ENCODE measurements at places on chromosomes 6 and 20.
A peak's percentile ranks its signal among the peaks of the same experiment; 100 is the strongest.

DNA sequence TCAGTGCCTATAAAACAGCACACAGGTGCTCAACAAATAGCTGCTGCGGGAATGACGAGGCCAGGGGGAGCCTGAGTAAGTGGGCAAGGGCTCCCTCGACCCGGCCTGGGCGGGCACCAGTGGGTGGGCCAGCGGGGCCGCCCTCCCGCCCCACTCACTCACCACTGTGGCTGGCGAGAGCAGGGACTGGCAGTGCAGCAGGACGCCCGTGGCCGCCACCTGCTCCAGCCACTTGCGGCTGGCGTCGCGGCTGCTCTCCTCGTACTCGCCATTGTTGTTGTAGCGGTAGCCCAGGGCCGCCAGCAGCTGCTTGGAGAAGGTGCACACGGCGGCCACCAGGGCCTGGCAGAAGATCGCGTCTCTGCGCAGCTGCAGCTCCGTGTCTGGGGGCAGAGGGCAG is 191.5 kb downstream of the PREX1 start:
- no peaks in the 10 kb centered on the region for H3K27me3 ChIP-seq
- H3K36me3 ChIP-seq, result no peaks in the 10 kb centered on the region
- no peak overlapping the region for H3K4me3 ChIP-seq
- peaks cover 20% of the 10 kb centered on the region for H3K4me1 ChIP-seq
- peak; percentile 31 for DNase-seq

DNA sequence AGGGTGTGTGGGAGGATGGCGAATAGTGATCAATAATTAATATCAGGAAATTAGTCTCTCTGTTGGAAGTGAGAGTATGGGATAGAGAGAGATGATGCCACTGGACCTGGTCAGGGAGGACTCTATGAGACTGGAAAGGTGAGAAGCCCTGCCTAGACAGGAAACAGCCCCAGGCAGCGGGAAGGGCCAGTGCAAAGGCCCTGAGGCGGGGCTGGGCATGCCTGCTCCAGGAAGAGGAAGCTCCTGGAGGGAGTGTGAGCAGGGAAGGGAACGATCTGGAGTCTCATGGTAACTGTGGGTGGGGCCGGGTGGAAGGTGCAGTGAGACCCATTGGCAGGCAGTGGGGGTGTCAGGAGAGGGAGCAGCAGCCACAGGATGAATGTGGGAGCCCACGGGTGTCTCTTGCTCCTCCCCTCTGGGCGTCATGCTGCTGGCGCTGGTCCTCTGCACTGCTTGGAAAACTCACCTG is 1.8 kb upstream of the CST3 start:
- DNase-seq, result no peak
- no peak overlapping the region for H3K27ac ChIP-seq
- H3K27me3 ChIP-seq, result no peaks in the 10 kb centered on the region
- no peak overlapping the region for H3K4me3 ChIP-seq
- no peaks in the 10 kb centered on the region for H3K36me3 ChIP-seq

DNA sequence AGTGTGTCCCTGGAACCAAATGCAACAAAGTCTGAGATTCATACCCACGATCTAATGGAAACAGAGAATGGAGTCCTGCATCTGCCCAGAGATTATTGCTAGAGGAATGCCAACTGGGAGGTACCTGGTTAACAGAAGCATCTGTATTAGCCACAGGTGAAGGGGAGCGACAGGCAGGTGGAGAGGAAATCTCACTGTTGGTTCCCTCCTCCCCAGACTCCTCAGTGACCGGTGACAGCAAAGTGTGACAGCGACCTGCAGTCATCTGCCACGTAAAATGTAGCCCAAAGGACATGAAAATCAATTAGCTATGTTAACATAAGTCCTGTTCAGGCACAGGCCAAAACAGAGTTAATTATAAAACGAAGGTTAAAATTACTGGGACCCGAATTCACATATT is 336.6 kb downstream of the SYNE1 start:
- no peak for DNase-seq
- H3K27me3 ChIP-seq, result no peaks in the 10 kb centered on the region
- peaks cover 44% of the 10 kb centered on the region for H3K36me3 ChIP-seq
- H3K4me3 ChIP-seq, result peak overlapping the region; percentile 6
- H3K27ac ChIP-seq, result no peak overlapping the region
- H3K4me1 ChIP-seq, result peaks cover 3% of the 10 kb centered on the region

DNA sequence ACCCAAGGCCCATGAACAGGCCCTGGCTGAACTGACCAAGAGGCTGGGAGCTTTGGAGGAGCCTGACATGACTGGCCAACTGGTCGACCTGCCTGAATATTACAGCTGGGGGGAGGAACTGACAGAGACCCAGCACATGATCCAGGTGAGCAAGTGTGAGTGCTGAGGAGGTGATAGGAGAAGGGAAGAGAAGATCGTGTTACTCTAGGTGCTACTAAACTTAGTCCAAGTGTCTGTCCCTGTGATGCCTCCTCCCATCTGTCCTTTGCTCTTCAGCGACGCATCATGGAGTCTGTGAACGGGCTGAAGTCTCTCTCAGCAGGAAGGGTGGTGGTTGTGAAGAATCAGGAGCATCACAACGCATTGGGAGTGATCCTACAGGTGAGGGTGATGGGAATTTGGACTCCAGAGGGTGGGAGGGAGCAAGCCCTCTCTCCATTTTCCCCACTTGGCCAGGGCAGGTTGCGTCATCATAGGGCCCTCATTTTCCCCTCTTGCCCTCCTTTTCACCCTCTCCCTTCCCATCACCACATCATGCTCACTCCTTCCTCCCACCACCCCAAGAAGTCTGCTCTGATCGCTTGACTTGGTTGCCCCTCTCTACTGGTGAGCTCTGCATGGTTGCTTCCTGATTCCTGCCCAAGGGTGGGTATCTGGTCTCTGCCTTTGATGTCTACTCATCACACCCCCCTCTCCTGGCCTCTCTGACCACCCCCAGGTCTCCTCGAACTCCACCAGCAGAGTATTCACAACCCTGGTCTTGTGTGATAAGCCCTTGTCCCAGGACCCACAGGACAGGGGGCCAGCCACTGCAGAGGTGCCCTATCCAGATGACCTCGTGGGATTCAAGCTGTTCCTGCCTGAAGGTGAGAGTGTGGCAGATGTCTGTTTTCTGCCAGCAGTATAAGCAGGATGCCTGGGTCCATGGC is 4.7 kb downstream of the DXO start:
- H3K36me3 ChIP-seq, result peaks cover 25% of the 10 kb centered on the region
- no peaks in the 10 kb centered on the region for H3K27me3 ChIP-seq
- H3K27ac ChIP-seq, result no peak overlapping the region
- H3K4me3 ChIP-seq, result no peak overlapping the region

DNA sequence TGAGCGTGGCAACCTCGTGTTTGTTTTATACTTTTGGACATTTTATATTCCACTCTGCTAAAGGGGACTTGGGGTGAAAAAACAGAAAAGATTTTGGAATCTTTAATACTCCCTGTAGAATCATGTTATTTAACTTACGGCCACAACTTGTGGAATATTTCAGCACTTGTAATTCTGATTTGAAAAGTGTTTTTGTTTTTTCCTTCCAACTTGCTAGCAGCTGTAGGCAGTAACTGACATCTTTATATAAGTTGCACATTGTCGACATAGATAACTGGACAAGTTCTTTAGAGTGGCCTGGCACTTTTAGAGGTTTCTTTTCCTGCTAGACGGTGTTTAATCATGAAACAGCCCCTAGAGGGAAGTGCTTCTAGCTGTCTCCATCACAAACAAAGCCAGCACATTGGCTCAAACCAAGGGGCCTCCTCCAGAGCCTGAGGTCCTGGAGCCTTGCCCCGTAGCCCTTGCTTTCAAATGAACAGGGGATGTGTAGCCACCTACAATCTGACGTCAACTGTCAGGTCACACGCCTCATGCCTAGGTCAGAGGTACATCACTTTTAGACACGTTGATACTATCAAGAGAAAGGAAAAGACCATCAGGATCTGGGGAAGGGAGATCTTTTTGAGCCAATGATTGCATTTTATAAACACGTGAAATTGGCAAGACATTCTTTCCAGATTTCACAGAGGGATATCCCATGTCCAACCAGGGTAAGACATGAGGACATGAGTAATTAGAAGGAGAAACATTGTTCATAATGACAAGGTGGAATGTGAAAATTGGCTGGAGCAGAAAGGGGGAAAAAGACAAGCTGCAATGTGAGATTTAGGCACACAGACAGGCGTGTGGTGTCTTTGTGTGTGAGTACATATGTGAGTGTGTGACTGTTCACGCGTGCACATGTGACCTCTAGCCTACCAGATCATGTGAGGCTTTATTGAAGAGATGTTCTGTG is 92.1 kb downstream of the TXNDC5 start:
- H3K27me3 ChIP-seq, result peaks cover 7% of the 10 kb centered on the region
- no peaks in the 10 kb centered on the region for H3K36me3 ChIP-seq
- DNase-seq, result no peak

DNA sequence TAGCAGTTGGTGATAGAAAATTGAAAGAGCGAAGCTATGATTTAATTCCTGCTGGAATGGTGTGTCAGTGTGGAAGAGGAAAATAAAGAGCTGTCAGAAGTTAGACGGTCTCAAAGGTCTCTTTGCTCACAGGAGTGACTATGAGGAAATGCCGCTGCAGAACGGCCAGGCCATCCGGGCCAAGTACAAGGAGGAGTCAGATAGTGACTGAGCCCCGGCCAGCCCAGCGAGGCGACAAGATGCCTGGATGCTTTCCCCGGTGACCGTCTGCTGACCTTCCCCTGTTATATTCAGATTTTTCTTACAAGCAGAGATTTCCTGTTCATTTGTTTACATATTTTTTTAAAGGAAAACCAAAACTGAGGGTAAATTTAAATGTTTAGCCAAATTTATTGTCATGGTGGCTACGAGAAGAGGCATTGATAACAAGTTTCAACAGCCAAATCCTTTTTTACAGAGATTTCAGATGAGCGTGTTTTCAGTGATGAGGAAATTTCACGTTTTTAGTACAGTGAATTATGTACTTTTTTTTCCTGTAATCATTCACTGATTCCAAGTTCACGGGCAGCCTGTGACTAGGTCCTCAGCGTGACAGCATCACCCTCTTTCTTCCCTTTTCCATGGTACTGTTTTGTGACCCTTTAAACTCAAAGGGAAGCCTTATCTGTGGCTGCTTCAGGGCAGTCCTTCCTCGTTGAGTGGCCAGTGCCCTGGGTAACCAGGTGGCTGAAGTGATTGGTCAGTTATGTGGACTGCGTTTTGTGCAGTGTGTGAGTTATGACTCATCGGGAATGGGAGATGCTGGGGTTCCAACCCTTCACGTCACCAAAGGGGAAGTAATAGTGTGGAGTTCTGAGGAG is 12.6 kb downstream of the DYNLT1 start:
- no peak for DNase-seq
- peaks cover 36% of the 10 kb centered on the region for H3K36me3 ChIP-seq
- no peak overlapping the region for H3K4me3 ChIP-seq
- H3K27ac ChIP-seq, result peak overlapping the region; percentile 79
- peaks cover 21% of the 10 kb centered on the region for H3K4me1 ChIP-seq

- no peaks in the 10 kb centered on the region for H3K27me3 ChIP-seq
- no peaks in the 10 kb centered on the region for H3K36me3 ChIP-seq
- H3K4me1 ChIP-seq, result no peaks in the 10 kb centered on the region
- no peak overlapping the region for H3K27ac ChIP-seq
- DNase-seq, result no peak
Measured at GRCh38 chr20:9195031-9195430, 126.1 kb downstream of the PLCB4 start.

GRCh38 chr20:48398506-48399449 is 429.0 kb downstream of the PREX1 start:
- no peak overlapping the region for H3K27ac ChIP-seq
- H3K27me3 ChIP-seq, result no peaks in the 10 kb centered on the region
- no peaks in the 10 kb centered on the region for H3K36me3 ChIP-seq
- no peaks in the 10 kb centered on the region for H3K4me1 ChIP-seq
- H3K4me3 ChIP-seq, result no peak overlapping the region
- no peak for DNase-seq

DNA sequence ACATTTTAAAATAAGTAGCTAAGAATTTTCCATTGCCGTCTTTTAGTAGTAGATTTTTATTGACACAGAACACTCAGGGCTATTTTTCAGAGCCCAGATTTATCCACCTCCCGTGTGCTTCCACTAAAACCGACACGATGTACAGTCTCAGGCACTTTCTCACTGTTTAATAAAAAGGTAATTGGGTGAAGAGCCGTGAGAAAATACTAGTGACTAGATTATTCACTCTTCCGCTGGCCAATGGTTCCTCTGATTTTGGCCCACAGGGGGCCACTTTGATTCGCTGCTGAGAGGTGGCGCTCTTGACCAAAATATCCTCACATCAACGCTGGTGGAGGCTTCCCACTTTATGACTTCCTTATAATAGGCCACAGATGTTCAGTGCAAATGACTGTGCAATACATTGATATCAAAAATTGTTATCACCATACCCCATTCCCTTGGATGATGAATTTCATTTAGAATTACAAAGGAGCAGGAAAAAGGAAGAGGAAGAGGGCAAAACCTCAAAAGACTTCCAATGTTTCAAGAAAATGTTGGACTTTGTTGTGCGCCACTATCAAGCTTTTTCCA is 12.3 kb upstream of the HDDC2 start:
- H3K36me3 ChIP-seq, result no peaks in the 10 kb centered on the region
- no peak overlapping the region for H3K4me3 ChIP-seq
- H3K4me1 ChIP-seq, result peaks cover 2% of the 10 kb centered on the region
- peaks cover 20% of the 10 kb centered on the region for H3K27me3 ChIP-seq
- no peak overlapping the region for H3K27ac ChIP-seq

DNA sequence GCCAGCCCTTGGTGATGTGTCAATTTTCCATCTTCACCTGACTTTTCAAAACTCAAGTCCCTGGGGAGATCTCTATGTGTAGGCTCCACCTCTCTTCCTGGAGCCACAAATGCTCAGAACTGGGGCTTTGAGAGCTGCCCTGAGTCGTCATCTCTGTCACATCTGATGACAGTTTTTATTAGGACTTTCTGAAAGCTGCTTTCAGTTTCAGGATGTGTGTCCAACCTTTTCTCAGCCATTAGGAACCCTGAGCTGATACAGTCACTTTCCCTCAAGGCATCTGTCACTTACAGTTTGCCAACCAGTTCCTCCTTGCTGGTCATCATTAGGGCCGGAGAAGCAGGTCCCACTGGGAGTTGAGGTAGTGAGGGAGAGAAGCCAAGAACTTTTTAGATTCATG is 365.9 kb upstream of the CHD6 start:
- H3K27me3 ChIP-seq, result no peaks in the 10 kb centered on the region
- H3K4me3 ChIP-seq, result no peak overlapping the region
- no peaks in the 10 kb centered on the region for H3K36me3 ChIP-seq
- DNase-seq, result no peak

DNA sequence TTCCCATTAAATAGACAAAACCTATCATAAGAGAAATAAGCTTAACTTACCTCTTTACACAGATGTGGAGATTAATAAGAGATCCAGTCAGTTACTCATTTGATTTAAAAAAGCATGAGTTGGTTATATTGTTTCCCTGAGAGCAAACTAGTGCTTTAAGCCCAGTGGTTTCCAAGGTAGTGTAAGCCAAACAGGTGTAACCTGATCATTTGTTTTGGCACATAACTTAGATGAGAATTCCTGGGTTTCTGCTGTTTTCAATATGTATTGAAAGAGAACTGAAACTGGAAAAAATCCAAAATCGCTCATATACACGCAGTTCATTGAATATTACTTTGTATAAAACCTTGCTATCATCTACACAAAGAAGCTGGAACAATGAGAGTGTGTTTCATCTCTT is 30.5 kb upstream of the SMIM8 start:
- no peak for DNase-seq
- no peak overlapping the region for H3K4me3 ChIP-seq
- no peaks in the 10 kb centered on the region for H3K4me1 ChIP-seq
- H3K36me3 ChIP-seq, result no peaks in the 10 kb centered on the region

GRCh38 chr6:100923481-100924165 is 42.5 kb upstream of the ASCC3 start:
- H3K27ac ChIP-seq, result no peak overlapping the region
- DNase-seq, result no peak
- no peak overlapping the region for H3K4me3 ChIP-seq
- H3K4me1 ChIP-seq, result no peaks in the 10 kb centered on the region
- no peaks in the 10 kb centered on the region for H3K36me3 ChIP-seq

- no peaks in the 10 kb centered on the region for H3K36me3 ChIP-seq
- H3K27ac ChIP-seq, result no peak overlapping the region
- no peaks in the 10 kb centered on the region for H3K27me3 ChIP-seq
- H3K4me3 ChIP-seq, result no peak overlapping the region
Measured at GRCh38 chr6:5459346-5459745, 198.0 kb downstream of the FARS2 start.

Data from SK-N-SH (cell line).